ENCODE measurements at places on chromosomes 4 and X. TPM values are rescaled to one million over a fixed set of nuclear protein-coding genes. Genes with fewer than 3 reads are reported as not detected.

DNA sequence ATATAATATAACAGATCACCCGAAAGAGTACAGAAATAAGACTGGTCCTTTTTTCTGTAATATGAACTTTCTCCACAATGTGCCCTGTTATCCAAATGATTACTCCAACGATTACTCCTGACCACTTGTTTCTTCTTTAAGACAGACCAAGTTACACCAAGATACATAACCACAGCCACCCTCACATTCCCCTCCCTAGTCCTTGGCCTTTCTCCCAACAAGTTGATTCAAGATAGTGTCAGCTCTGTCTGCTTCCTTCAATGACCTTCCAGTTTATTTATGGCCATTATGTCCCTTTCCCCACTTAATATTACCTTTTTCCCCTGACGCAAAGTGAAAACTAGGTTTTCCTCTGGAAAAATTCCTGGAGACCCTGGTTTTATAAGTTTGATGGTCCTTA lies 397.2 kb downstream of the FAM47B start:
- peaks cover 1% of the 10 kb centered on the region for H3K27me3 ChIP-seq
- DNase-seq = no peak
- no peak overlapping the region for H3K27ac ChIP-seq
- no peaks in the 10 kb centered on the region for H3K4me1 ChIP-seq

- no peak overlapping the region for H3K27ac ChIP-seq
- no peak overlapping the region for H3K4me3 ChIP-seq
- no peaks in the 10 kb centered on the region for H3K27me3 ChIP-seq
- no peak for DNase-seq
Measured at GRCh38 chrX:30488092-30488491, 89.5 kb downstream of the TASL start.

- peaks cover 4% of the 10 kb centered on the region for H3K4me1 ChIP-seq
- no peaks in the 10 kb centered on the region for H3K36me3 ChIP-seq
- DNase-seq = no peak
- H3K27me3 ChIP-seq = peaks cover 5% of the 10 kb centered on the region
Measured at GRCh38 chr4:4837316-4837715, 22.1 kb upstream of the MSX1 start.

Gene IL2
- total RNA-seq = not detected

Gene CT45A10
- not detected for total RNA-seq

Gene TGIF2LX
- total RNA-seq = not detected

Gene SHROOM2
- 22.3 TPM for total RNA-seq
